Left lung (tissue), 14 donors: ENCODE measurements at places on chromosomes 11 and 22. TPM values are rescaled to one million over a fixed set of nuclear protein-coding genes. Genes with fewer than 3 reads are reported as not detected.
A peak's percentile ranks its signal among the peaks of the same experiment; 100 is the strongest.

Gene OR10G7
- total RNA-seq: not detected

Gene EHF
- total RNA-seq: 41.1 TPM

Gene DGAT2
- total RNA-seq: 8.1 TPM

Gene CNGA4
- 2.1 TPM for total RNA-seq

Gene OR52N4
- total RNA-seq: 0.37 TPM

Gene CAVIN3
- 87.4 TPM for total RNA-seq

DNA sequence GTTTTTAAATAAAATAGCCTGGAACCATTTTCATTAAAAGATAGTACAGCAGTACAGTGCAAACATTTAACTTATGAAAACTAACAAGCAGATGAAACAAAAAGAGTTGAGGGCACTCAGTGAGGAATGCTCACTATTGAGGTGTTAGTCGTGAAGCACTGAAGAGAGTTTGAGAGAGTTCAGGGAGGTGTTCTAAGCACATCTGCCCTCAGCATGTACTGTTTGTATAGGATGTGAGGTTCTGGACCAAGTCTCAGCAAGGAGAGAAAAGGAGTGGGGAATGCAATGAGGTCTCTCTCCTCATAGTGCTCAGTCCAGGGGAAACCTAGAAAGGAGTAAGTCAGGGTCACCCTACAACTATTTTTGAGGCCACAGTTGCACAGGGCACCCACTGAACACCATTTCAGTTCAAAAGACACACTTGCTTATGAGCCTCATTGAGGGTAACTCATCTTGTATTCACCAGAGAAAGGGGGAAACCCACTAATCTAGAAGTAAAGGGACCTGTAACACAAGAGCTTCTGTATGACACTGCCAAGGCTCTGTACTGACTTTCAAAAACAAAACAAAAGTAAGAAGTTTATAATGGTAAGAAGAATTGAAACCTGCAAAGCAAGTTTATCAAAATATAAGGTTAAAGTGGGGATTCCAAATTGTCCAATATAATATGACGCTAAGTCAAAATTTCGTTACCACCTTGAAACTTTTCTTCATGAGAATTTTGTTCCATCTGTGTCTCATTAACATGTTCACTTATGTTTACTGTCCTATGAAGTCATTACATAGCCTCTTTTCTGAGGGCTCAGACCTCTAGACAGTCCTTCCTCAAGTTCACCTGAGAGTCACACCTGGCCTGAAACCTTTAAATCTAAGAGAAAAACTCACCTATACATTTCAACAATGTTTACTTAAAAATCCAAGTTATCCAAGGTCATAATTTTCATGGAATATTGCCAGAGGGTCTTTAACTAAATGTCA lies 275.3 kb downstream of the ETS1 start:
- no peak for DNase-seq

DNA sequence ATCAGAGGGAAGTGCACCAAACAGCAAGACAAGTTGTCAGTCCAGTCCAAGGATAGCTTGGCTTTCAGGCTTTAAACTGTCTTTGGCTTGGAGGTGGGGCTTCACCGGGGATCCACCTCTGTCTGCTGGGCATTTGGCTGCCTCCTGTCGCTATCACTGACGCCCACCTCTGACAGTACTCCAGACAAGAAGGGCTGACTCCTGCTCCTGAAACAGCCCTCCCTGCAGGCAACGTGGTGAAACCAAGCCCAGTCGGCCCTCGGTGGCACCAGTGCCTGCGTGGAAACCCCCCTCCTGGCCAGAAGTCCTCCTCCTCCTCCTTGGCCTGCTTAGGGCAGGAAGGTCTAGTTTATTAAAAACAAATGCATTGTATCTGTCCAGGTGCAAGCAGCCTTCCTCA lies 16.9 kb downstream of the DHCR7 start:
- no peak for DNase-seq

DNA sequence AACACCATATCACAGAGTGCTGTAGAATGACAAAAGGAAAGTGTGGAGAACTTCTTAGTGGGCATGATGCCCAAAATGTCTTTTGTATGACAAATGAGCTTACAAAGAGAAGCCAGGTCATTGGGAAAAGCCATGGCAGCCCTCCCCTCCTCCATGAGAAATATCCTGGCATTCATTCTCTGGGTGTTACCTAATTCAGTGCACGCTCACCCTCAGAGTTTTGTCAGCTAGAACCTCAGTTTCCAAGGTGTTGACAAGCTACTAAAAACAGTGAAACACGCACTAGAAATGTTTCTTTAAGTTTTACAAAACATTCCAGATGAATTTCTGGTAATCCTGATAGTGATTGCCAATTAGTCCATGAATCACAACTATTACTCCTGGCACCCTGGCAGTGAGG lies 105.4 kb upstream of the FSHB start:
- DNase-seq: no peak

DNA sequence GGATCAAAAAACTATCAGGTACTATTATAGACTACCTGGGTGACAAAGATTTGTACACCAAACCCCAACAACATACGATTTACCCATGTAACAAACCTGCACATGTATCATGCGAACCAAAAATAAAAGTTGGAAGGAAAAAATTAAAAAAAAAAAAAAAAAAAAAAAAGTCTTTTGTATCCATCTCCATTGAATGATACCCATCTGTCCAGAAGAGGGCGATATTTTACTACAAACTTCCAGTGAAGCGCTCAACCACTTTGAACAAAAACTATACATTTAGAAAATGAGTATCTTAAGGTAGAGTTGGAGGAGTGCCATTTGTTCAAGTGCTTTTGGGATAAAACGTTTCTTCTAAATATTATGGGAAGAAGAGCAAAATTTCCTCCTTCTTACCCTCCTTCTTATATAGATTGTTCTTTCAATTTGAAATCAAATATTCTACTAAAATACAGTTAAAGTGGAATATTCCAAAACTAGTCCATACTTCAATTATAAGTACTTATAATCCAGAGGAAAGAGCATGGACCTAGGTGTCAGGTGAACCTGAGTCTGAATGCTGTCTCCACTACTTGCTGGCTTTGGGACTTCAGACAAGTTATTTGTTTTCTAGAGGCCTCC lies 23.3 kb downstream of the ARL14EP start:
- peak; percentile 50 for DNase-seq

DNA sequence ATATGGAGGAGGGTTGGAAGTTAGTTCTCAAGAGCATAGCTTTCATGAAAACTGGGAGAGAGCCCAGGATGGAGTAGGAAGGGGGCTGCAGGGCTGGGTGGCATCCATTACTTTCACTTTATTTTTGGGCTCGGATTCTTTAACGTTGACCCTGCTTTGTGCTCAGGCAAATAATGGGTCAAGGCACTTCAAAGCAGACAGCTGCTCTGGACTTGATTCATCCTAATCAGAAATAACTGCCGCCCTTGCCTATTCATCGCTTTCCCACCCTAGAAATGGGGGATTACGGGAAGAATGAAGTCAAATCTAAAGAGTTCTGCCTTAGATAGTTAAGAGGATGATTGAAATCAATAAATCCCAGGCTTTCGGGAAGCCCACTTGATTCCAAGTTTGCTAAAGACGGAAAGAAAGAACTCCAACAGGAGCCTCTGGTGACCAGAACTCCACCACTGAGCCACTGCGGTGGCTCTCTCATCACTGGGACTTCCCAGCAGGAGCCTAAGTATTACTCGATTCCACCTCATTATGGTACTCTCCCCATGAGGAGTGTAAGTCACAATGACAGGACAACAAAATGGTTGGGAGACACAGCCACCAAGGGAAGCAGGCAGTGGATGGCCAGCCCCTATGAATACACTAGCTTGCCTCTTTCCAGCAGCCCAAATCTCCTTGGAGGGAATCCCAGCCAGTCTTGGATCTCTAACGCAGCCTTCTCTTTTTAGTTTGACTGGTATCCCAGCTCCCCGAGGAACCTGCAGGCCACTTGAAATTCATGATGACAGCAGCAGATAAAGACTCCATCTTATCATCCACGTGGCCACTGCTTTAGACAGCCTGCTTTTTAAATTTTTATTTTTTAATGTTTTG lies 815.5 kb downstream of the NTM start:
- DNase-seq: no peak

GRCh38 chr22:41524809-41525449 lies 19.3 kb downstream of the POLR3H start:
- no peak for DNase-seq

DNA sequence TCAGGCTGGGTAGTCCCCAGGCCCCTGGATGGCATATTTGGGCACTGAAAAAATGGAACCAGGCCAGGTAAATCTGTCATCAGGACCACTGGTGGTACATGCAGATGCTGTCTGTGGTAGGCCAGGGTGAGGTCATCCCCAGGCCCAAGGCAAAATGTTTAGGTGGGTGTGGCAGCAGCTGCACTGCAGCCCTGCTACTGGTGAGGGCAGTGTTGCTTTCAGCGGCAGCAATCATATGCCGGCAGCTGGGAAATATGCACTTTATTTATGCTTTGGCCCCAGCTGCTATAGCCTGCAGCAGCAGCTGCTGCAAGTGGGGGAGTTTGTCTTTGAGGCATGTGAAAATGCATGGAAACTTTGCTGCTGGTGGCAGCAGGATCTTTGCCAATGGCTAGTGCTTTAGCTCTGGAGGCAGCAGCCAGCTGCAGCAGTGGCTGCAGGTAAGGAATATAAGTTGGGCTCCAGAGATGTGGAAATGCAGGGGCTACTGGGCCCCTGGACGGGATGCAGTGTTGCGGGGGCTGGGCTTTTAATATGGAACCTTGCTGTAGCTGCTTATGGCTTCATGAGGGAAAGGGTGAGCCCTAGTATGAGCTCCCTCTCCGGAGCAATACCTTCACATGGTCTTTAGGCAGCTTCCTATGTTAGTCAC lies 365.7 kb upstream of the CADM1 start:
- DNase-seq: no peak

- DNase-seq: no peak
Measured at GRCh38 chr11:112513417-112513816, 252.8 kb upstream of the PLET1 start.

DNA sequence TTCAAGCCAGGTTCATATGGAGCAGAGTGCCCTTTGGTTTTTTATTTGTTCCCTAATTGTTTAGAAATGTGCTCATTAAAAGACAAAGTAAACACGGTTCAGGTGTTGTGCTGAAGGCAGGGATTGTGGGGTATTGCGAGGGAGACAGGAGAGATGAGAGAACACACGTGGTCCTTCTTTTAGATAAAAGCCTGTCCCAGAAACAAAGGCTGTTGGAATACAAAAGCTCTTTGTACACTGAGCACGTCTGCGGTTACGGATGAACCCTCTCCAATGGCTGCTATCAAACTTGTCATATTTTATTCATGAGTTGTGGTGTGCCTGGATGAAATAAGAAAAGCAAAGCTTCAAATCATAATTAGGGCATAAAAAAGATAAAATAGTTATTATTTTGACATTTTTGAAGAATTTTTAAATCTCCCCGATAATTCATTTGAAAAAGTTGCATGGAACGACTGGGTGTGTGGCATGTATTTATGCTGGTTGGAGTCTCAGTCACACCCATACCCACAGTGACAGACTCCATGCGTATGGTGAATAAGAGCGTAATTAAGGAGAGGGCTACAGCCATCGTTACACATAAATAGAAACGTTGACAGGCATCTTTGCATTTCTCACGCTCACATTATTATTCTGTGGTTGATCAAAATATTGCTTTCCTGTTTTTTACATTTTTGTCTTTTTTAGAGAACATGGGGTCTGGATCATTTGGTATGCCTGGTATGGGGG lies 92.9 kb downstream of the NELL1 start:
- DNase-seq: no peak

DNA sequence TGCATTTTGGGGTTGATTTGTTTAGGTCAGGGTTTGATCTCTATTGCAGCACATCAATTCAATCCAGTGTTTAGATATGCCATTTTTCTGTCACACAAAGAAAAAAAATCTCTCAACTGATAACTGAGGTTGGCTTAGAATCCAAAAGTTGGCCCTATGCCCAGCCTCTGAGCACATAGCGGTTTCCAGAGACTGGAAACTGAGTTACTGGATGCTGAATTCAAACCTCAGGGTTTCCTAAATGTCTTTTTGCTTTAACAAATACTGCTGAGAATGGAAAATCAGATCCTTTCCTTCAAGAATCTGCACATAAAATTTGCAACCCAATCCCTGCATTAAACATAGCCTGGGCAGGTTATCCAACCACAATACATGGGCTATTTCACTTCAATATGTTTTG lies 4.0 kb downstream of the P4HA3 start:
- DNase-seq: peak; percentile 44

GRCh38 chr11:44637487-44637886 lies 72.0 kb downstream of the CD82 start:
- DNase-seq: no peak

DNA sequence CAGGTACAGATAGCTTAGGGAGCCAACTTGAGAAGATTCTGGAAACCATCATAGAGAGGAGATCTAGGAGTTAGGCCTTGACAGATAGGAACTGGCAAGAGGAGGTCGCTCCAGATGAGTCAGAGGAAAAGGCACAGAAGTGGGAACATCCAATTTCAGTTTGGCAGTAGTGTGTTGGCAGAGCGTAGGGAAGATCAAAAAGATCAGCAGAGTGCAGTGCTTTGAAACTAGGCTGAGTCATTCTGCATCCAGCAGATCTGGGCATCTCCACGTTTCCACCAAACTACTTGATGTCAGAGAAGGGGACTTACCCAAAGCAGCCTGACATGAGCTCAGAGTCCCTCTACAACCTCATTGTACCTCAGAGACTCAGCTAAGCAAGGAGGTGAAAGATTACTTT lies 58.5 kb downstream of the GAB4 start:
- DNase-seq: no peak

DNA sequence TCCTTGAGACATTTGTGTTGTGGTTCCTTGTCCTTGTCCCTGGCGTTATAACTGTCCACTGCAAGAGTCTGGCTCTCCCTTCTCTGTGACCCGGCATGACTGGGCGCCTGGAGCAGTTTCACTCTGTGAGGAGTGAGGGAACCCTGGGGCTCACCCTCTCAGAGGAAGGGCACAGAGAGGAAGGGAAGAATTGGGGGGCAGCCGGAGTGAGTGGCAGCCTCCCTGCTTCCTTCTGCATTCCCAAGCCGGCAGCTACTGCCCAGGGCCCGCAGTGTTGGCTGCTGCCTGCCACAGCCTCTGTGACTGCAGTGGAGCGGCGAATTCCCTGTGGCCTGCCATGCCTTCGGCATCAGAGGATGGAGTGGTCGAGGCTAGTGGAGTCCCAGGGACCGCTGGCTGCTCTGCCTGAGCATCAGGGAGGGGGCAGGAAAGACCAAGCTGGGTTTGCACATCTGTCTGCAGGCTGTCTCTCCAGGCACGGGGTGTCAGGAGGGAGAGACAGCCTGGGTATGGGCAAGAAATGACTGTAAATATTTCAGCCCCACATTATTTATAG lies 23.0 kb downstream of the MYBPC3 start:
- no peak for DNase-seq

- DNase-seq: no peak
Measured at GRCh38 chr11:25910086-25910485, 421.8 kb upstream of the ANO3 start.

- no peak for DNase-seq
Measured at GRCh38 chr11:119388103-119388502, 6.6 kb upstream of the USP2 start.

GRCh38 chr11:131910178-131910522 lies 539.7 kb downstream of the NTM start:
- no peak for DNase-seq

- DNase-seq: no peak
Measured at GRCh38 chr11:92199991-92200390, 24.6 kb upstream of the FAT3 start.

- no peak for DNase-seq
Measured at GRCh38 chr11:112298535-112298934, 37.9 kb upstream of the PLET1 start.

- peak; percentile 23 for DNase-seq
Measured at GRCh38 chr11:2796508-2797113, 89.0 kb downstream of the CDKN1C start.

GRCh38 chr11:103880968-103881367 lies 155.5 kb upstream of the DDI1 start:
- DNase-seq: no peak
